ENCODE measurements at places on chromosomes 1 and 21. TPM values are rescaled to one million over a fixed set of nuclear protein-coding genes. Genes with fewer than 3 reads are reported as not detected.

DNA sequence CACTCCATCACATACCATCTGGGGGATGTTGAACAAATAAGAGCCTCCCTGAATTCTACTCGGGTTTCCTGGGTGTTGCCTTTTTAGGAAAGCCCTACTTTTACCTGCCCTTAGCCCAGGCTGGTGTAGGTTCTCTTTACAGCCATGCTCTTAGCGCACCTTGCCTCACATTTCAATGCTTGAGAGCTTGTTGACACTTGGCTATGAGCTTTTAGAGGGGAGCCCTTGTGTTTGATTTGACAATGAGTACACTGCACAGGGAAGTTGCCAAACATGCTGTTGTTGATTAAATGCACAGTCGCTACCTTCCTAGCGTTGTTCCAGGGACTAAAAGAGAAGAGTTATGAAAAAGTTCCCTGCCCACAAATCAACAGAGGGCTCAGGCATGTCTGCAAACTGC is 103.8 kb downstream of the TRABD2B start:
- H3K36me3 ChIP-seq, result no peaks in the 10 kb centered on the region
- no peak overlapping the region for H3K4me3 ChIP-seq
- no peak overlapping the region for H3K27ac ChIP-seq

GRCh38 chr1:43269627-43270375 is at the start of gene TMEM125:
TSS of gene TMEM125 (plus strand) at chr1:43269983. CDS start at chr1:43272723, 2,740 bp downstream.
- H3K27me3 ChIP-seq, result no peaks in the 10 kb centered on the region
- H3K4me1 ChIP-seq, result peaks cover 9% of the 10 kb centered on the region
- H3K27ac ChIP-seq, result no peak within 1 kb of the TSS
- DNase-seq, result no peak
- no peaks in the 10 kb centered on the region for H3K36me3 ChIP-seq

DNA sequence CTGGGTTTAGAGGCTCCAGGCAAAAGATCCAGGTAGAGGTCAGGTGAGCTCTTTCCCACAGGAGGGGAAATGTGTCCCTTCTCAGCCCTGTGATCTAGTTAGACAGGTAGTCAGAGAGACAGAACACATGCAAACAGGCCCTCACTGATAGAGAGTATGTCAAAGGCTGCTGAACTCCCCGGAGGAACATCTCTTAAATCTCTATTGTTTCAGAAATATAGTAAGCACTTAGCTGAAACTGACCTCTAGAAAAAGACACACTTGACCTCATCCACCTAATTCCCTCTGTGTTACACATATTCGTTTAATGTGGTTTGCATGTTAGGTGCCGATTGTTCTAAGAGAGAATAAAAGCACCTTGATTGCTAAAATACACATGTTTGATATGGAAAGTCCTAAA is 23.3 kb downstream of the SUSD4 start:
- no peak overlapping the region for H3K4me3 ChIP-seq
- no peaks in the 10 kb centered on the region for H3K4me1 ChIP-seq
- no peak overlapping the region for H3K27ac ChIP-seq
- no peak for DNase-seq
- no peaks in the 10 kb centered on the region for H3K27me3 ChIP-seq
- no peaks in the 10 kb centered on the region for H3K36me3 ChIP-seq

DNA sequence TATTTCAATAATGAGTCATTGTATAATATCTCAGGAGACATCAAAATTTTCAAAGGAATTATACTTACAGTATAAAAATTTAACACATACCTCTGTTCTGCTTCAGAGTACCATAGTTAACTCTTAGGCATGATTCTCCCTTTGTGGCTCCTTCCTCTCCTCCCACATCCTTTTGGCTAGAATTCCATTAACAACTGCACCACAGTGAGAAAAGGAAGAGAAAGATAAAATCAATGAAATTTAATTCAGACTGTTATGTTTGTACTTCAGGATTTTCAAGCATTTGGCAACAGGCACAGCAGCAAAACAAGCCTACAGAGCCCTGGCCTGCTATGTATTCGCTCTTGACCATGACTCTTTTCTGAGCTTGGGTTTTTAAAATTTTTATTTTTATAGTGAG is 57.2 kb upstream of the SGIP1 start:
- H3K4me3 ChIP-seq, result no peak overlapping the region
- no peaks in the 10 kb centered on the region for H3K4me1 ChIP-seq
- no peaks in the 10 kb centered on the region for H3K36me3 ChIP-seq
- no peaks in the 10 kb centered on the region for H3K27me3 ChIP-seq

DNA sequence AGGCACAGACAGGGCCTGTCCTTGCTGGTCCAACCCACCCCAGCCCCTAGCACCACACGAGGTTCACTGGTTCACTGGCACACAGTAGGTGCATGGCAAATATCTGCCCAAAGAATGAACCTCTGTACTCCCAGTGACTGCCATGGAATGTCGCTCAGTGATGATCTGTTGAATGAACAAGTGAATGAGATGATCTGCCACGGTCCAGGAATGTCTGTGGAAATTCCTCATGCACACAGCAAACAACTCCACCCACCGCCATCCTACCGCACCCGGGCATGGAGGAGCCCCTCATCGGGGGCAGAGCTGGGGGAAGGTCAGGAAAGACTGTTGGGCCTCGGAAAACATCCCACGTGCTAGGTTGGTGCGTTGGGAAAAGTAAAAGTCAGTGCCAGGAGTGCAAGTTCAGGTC is 1.7 kb downstream of the HSPG2 start:
- no peak overlapping the region for H3K4me3 ChIP-seq
- H3K36me3 ChIP-seq, result no peaks in the 10 kb centered on the region
- H3K4me1 ChIP-seq, result no peaks in the 10 kb centered on the region
- DNase-seq, result no peak
- no peak overlapping the region for H3K27ac ChIP-seq

- DNase-seq, result no peak
- H3K4me3 ChIP-seq, result no peak overlapping the region
- H3K27ac ChIP-seq, result no peak overlapping the region
- no peaks in the 10 kb centered on the region for H3K36me3 ChIP-seq
- no peaks in the 10 kb centered on the region for H3K4me1 ChIP-seq
Observed at GRCh38 chr1:157595356-157595755, 2.5 kb downstream of the FCRL4 start.

The TIPRL gene
- 17.2 TPM for total RNA-seq

The S1PR1 gene
- total RNA-seq, result 305 TPM

DNA sequence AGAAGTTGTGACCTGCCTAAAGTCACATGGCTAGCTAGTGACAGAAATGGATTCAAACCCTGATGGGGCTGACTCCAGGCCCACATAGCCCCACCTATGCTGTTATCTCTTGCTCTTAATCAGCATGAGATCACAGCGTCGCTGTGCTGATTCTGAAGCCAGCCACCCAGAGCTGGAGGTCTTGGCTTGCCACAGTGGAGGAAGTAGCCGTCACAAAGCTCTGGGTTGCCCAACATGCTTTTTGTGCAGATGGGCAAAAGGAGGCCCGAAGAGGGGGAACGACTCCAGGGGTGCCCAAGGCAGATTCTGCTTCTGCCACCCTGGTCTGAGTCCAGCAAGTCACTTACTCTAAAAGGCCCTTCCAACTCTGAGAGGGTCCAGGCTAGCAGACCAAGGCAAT is 14.7 kb upstream of the MFSD2A start:
- no peak for DNase-seq
- no peaks in the 10 kb centered on the region for H3K4me1 ChIP-seq
- H3K36me3 ChIP-seq, result no peaks in the 10 kb centered on the region

- no peak overlapping the region for H3K4me3 ChIP-seq
- H3K27me3 ChIP-seq, result no peaks in the 10 kb centered on the region
- no peak for DNase-seq
- H3K4me1 ChIP-seq, result no peaks in the 10 kb centered on the region
- H3K27ac ChIP-seq, result no peak overlapping the region
- no peaks in the 10 kb centered on the region for H3K36me3 ChIP-seq
Observed at GRCh38 chr1:215059947-215060346, 22.6 kb upstream of the KCNK2 start.

The OR2L8 gene
- 0.94 TPM for total RNA-seq

DNA sequence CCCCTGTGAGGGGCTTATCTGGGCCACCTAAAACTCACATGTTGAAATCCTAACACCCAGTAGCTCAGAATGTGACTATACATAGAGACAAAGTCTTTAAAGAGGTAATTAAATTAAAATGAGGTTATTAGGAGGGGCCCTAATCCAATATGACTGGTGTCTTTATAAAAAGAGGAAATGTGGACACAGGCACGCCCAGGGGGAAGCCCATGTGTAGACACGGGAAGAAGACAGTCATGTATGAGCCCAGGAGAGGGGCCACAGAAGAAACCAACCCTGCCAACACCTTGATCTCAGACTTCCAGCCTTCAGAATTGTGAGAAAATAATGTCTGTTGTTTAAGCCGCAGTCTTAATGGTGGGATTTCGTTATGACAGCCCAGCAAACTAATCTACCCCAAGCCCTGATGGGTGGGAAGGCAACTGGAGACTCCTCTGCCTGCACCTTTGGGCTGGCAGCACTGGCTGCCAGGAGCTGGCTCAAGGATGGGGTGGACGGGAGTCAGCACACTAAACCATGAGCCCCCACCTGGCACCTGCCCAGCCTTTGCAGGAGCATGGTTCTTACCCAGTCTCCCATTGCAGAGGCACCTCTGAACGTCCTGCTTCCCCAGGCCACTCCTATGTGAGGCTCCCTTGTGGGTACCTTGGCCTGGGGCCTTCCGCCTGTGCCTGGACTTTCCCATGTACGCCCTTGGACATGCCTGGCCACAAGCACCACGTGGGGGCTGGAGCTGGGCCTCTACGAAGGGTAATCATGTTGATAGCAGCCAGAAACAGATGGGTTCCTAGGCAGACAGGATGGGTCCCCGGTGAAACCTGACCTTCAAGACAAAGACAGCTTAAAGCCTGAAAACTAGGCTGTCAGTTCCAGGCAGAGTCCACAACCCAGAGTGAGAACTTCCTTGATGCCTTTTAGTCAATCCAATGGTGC is 57.1 kb upstream of the DMRTB1 start:
- no peak for DNase-seq
- no peaks in the 10 kb centered on the region for H3K36me3 ChIP-seq
- H3K4me3 ChIP-seq, result no peak overlapping the region
- no peaks in the 10 kb centered on the region for H3K4me1 ChIP-seq

DNA sequence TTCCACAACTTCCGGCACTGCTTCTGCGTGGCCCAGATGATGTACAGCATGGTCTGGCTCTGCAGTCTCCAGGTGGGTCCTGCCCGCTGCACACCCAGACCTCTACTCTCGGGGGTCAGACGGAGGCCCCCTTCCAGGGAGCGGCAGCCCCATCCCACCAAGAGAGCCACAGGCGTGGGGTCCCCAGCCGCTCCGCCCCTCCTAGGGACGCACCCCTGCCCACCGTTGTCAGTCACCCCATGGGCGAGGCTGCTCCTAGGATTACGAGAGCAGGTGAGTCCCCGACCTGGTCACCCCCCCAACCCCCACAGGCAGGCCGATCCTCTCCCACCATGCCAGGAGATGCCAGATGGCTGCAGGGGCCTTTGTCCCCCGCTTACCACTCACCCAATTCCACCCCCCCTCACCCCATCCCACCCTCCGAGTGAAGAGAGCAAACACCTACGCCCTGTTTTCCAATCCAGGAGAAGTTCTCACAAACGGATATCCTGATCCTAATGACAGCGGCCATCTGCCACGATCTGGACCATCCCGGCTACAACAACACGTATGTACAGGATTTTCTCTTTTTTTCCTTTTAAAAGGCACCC is 107.0 kb downstream of the PDE9A start:
- no peaks in the 10 kb centered on the region for H3K27me3 ChIP-seq
- peaks cover 4% of the 10 kb centered on the region for H3K36me3 ChIP-seq
- H3K27ac ChIP-seq, result no peak overlapping the region
- no peaks in the 10 kb centered on the region for H3K4me1 ChIP-seq
- DNase-seq, result no peak

- no peaks in the 10 kb centered on the region for H3K36me3 ChIP-seq
- no peak overlapping the region for H3K4me3 ChIP-seq
- no peaks in the 10 kb centered on the region for H3K27me3 ChIP-seq
- no peaks in the 10 kb centered on the region for H3K4me1 ChIP-seq
- DNase-seq, result no peak
Observed at GRCh38 chr1:98422816-98423215, 238.7 kb upstream of the SNX7 start.

GRCh38 chr1:172343240-172344160 is 77.0 kb upstream of the C1orf105 start:
- DNase-seq, result no peak
- no peak overlapping the region for H3K4me3 ChIP-seq
- no peaks in the 10 kb centered on the region for H3K27me3 ChIP-seq
- no peak overlapping the region for H3K27ac ChIP-seq
- H3K36me3 ChIP-seq, result no peaks in the 10 kb centered on the region

DNA sequence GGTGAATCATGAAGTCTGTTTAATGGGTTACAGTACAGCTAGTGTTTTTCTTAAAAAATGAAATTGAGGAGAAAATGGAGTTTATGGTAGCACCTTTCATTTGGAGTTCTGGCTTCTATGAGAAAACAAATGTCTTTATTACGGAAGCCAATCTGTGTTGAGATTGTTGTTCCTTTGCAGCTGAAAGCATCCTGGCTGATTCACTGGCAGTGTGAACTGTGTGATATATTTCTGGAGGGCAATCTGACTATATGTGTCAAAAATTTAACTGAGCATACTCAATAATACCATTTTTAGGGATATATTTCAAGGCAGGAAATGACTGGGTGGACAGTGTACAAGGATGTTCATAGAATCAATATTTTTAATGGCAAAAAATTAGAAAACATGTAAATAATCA is 46.6 kb upstream of the LYST start:
- peaks cover 3% of the 10 kb centered on the region for H3K4me1 ChIP-seq
- no peak overlapping the region for H3K4me3 ChIP-seq
- no peak for DNase-seq
- no peaks in the 10 kb centered on the region for H3K27me3 ChIP-seq

DNA sequence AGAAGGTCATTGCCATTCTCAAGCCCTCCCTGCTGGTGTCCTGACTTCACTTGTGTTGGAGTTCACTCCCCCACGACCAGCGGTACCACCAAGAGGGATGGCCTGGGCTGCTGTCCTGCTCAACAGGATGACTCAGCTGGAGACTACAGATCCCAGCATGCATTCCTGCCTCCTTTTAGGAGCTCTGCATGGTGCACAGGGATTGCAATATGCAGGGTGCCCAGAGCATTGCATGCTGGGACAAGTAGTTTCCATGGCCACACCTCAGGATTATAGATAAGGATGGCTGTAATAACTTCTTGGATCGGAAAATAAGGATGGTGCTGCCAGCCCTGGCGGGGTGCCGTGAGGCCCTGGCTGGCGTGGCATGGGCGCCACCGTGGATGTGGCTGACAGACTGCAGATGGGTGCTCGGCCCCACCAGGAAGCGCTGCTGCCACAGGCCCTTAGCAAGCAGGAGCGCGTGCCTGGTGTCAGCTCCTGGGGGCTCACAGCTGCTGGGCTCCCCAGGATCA is 150.0 kb downstream of the CASZ1 start:
- no peak overlapping the region for H3K27ac ChIP-seq
- no peaks in the 10 kb centered on the region for H3K4me1 ChIP-seq
- no peaks in the 10 kb centered on the region for H3K27me3 ChIP-seq

The CLDN19 gene
- total RNA-seq, result not detected

The CFHR2 gene
- total RNA-seq, result not detected

All from naive thymus-derived CD4-positive, alpha-beta T cell (primary cell).